Activated naive CD4-positive, alpha-beta T cell (primary cell): ENCODE measurements at places on chromosomes 1 and 21.

DNA sequence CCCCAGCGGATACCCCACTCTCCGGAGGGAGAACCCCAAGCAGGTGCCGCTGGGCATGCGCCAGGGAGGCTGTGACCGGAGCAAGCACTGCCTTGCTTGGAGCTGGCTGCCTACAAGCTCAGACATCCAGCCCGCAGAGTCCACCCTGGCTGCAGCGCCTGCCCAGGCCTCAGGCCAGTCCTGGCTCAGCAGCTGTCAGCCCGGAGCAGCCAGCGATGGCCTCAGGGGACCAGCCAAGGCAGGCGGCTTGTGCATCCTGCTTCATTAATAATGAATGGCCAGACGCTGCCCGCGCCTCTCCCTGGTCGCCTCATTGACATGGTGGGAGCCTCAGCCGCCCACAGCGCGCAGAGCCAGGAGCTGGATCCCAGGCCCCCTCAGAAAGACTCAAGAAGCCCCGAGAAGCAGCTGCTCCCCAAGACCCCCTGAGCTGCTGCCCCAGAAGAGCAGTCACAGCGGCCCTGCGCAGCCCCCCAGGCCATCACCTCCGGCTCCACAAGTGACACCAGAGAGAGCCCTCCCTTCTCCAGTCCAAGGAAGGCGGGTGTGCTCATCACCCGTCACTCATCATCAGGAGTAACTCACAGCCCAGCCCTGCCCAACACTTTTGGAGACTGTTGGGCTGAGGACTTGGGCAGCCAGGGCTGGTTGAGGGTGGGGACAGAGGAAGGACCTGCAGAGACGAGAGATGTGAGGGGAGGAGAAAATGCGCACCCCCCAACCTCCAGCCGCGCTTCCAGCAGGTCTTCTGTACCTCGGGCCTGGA, 19.6 kb downstream of the KCNAB2 start:
- DNase-seq, result no peak

GRCh38 chr1:157880621-157881020, 39.0 kb upstream of the CD5L start:
- DNase-seq, result no peak

DNA sequence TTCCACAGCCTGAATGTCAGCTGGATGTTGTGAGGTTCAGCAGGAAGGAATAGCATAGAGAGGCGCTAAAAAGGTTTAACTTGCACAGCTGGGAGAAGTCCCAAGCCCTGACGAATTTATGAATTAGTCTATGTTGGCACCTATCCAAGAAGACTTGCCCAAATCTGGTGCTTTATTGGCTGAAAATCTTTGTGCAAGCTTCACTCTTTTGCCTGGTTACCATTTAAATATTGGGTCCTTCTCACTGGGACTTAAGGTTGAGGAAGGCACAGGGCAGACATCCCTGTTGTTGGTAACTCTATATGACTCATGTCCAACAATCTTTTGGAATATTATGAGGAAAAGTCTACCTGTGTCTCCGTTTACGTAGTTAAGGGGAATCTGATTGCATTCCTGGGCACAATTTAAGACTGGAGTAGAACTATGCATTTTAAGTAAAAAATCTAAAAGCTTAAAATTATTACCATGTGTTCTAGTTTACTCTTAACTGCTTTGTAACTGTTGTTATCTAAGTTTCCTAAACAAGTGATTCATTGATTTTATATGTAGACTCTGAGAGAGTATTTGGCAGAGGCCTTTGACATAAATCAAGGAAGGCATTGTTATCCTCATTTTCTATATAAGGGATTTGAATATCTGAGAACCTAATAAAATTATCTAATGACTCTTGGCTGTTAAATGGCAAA, 181.7 kb upstream of the DPYD start:
- no peak for DNase-seq

DNA sequence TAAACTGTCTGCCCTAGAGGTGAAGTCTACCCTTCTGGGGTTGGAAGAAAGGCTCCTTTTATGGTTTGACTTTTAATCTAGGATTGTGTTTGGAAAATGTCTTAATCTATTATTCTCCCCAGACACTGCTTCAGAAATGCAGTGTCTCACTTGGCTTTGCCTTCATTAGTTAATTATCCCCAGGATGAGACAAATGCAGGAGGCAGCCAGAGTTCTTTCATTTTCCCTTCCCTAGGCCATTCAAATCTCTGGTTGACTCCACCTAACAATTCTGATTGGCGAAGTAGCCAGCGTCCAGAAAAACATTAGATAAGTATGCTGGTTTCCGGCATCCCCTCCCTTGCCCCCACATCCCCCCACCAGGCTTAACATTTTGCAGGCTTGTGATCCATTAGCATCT, 325.8 kb upstream of the PBX1 start:
- DNase-seq, result no peak

DNA sequence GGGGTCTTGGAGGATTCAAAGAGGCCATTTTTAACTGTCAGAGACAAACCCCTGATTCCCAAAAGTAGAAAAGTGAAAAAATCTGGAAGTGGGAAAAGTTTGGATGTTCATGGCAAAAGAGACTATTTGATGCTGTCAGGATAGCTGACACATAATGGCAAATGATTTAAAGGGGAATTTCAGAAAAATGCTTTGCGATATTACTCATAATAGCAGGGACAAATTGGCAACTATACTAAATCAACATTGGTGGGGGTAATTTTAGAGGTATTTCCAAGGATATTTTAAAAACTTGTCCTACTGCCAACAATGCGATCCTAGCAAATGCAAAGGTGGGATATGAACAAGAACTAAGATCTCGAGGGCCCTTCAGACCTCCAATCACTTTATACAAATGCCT, 5.3 kb upstream of the GSTM4 start:
- no peak for DNase-seq

DNA sequence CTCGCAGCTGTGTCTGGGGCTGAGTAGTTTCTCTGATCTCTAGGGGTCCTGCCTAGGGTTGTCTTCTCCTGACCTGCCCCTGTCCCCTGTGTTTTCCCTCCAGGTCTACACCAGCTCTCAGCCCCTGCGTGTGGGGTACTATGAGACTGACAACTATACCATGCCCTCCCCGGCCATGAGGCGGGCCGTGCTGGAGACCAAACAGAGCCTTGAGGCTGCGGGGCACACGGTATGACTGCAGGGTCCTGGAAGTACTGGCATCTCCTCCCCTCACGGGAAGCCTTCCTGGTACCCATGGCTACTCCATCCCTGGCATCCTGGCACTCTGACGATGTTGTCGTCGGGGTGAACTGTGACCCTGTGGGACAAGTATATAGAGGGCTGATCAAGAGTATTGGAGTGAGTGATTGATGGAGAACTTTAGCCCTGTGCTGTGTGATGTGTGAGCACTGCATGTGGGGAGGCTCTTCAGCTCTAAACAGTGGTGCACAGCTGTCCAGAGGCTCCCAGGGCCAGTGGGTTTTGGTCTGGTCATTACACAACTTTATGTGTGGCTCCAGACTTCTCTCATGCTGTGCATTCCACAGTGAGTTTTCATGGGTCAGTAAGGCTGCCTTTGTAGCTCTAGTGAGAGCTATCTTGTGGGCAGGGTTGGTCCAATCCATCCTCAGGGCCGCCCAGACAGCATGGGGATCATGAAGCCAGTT, 14.4 kb downstream of the FAAH start:
- DNase-seq, result no peak

DNA sequence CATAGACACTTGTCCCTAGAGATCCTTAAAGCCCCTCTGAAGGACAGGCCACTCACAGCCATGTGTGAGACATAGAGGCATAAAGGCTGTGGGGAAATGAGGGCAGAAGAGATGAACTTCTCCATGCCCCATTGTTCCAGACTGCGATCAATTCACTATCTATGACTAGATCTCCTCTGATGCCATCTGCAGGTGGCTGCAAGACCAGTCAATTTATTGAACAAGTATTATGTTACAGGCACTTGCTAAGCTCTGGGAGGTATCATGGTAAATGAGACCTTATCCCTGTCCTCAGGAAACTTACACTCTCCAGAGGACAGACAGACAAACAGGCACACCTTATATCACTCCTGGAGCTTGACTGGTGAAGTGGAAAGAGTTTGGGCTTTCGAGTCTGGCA, 22.9 kb downstream of the UBIAD1 start:
- no peak for DNase-seq

DNA sequence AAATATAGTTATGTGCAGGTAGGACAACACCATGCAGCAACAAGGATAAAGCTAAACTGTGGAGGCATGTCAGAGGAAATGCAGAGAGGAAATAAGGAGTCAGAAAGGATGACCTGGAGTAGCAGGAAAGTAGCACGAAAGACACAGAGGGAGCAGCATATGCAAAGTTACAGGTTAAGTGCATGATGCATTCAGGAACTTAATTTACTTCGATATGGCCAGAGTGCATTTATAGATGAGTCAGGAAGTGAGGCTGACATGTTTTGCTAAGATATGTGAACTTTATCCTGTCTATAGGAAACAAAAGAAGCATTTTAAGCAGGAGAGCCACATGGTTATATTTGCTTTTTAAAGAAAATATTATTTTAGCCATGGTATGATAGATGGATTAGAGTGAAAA, 15.4 kb upstream of the MUTYH start:
- DNase-seq, result no peak

DNA sequence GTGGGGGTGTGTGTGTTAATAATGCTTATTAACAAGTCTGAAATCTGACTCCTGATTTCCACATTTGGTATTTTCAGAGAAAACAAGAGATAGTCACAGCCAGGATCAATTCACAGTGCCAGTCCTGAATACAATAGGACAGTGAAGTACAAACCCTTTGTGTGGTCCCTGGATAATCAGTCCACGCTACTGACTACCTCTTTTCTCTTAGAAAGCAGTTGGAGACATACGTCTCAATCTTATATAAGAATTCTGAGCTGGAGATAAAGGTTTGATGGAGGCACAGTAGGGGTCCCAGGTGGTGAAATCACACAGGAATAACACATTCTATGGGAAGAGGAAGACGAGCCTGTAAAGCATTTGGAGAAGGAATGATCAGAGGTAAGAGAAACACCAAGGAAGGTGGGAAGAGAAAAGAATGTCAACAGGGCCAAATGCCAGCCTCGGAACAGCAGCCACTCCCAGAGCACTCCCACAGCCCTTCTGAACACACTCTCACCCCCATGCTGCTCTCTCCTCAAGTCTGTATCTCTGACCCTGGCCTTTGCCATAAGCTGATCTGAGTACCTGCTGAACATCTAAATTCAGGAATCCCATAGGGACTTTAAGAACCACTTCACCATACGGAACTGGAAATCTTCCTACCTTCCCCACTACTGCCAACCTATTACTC, 48.6 kb downstream of the TRAF5 start:
- no peak for DNase-seq

- DNase-seq, result no peak
These were observed 1.6 kb upstream of the ZNF124 start for GRCh38 chr1:247173431-247173830.

- DNase-seq, result peak; percentile 50
These were observed 11.6 kb downstream of the SCNN1D start for GRCh38 chr1:1291548-1292441.

DNA sequence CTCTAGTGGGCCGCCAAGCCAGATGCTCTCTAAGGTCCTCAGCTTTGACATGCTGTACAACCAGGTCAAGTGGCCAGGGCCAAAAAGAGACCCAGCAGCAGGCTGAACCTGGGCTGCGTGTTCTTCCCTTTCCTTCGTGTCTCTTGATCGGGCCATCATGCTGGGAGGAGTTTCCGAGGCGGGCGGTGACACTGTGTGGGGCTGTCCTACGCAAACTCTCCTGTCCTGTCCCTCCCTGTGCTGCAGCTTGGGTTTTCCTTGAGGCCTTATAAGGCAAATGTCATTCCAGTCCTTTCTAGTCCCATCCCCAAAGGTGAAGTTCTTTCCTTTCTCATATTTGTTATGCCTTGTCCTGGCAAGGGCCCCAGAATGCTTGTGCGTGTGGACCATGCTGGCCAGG, 56.7 kb downstream of the ARHGEF10L start:
- no peak for DNase-seq

DNA sequence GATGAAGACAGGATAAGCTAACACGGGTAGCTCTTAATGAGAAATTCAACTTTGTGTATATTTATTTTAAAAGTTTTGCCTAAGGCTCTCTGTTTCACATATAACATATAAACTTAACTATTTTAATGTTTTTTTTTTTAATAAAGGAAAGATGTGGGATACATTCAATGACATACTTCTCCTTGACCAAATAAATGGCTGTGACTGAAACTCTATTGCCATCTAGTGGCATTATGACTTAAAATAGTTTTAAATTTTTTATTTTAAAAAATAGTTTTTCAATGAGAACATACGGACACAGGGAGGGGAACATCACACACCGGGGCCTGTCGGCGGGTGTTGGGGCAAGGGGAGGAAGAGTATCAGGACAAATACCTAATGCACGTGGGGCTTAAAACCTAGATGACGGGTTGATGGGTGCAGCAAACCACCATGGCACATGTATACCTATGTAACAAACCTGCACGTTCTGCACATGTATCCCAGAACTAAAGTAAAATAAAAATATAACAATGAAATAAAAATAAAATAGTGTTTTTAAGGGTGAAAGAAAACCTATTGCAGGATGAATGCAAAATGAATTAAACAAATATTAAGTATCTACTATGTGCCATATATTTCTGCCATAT, 83.4 kb downstream of the LYST start:
- DNase-seq, result no peak

- DNase-seq, result no peak
These were observed 27.7 kb downstream of the RGS1 start for GRCh38 chr1:192603218-192603787.

- DNase-seq, result no peak
These were observed 211.8 kb downstream of the MATN1 start for GRCh38 chr1:30511563-30511962.

GRCh38 chr21:26473471-26473870, 99.6 kb downstream of the CYYR1 start:
- DNase-seq, result no peak

GRCh38 chr1:232029315-232029714, 402.7 kb downstream of the DISC1 start:
- no peak for DNase-seq
